ENCODE measurements at places on chromosomes 5 and 9.

- peak; percentile 83 for DNase-seq
Measured at GRCh38 chr5:121273833-121274433, 577.7 kb upstream of the FTMT start.

- DNase-seq: no peak
Measured at GRCh38 chr5:150188146-150188842, 1.6 kb upstream of the SLC6A7 start.

- no peak for DNase-seq
Measured at GRCh38 chr5:51997949-51998348, 614.7 kb downstream of the ISL1 start.

DNA sequence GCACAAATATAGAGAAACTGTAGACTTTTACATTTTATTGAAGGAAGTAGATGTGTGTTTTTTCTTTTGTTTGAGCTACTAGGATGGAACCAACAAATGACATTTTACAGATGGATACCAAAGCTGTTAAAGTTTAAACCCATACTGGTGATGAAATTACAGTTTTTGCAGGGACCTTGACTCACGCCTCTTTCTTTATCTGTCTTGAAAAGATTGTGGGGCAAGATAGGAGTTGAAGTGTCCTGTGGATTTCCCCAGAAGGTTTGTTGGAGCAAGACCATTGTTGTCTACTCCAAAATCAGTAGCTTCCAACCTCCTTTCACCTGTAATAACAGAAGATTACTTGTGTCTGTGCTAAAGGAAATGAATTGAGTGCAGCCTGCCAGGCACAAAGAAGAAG, 4.1 kb upstream of the C5orf63 start:
- DNase-seq: peak; percentile 28

DNA sequence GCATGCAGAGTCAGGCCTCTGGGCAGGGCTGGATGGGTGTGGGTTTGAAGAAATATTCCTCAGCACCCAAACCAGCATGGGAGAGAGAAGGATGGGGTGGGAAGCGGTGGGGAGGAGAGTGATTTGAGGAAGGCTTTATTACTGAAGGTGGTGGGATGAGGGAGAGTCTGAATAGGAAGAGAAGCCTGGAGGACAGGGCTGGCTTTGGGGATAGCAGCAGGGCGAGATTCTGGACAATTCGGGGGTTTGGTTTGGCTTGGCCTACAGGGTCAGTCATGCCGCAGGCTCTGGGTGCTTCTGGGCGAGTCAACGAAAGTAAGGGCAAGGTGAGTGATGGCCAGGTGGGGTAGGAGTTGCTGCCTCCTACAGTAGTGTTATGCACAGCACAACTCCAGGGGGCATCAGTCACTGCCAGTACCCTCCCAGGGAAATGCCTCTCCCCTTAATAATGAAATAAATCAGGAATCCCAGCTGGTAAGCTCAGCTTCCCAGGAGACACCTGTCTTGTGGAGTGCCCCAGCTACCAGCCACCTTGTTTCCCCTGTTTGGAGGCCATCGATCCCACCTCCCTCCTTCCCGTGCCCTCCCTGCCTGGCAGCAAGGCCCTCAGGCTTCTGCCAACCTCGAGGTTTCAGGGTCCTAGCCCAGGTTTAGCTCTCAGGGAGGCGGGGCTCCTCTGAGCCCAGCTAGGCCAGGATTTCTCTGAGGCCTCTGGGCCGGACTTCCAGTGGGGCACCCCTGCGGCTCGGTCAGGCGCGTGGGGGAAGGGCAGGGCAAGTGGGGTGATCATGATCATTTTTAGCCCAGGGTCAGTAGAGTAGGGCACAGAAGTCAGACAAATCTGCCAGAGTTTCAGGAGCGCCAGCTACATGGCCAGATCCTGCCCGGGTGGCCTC, 741 bp upstream of the NKX2-5 start:
- no peak for DNase-seq
